ENCODE measurements at places on chromosomes 6 and 20. TPM values are rescaled to one million over a fixed set of nuclear protein-coding genes. Genes with fewer than 3 reads are reported as not detected.

The BMP5 gene
- total RNA-seq, result 0.95 TPM

The CCN6 gene
- total RNA-seq, result not detected

The GMEB2 gene
- total RNA-seq, result 3.2 TPM

The CALHM4 gene
- not detected for total RNA-seq

The KIF25 gene
- 0.15 TPM for total RNA-seq

The SH3BGRL2 gene
- 40.2 TPM for total RNA-seq

- no peaks in the 10 kb centered on the region for H3K36me3 ChIP-seq
- H3K27me3 ChIP-seq, result no peaks in the 10 kb centered on the region
- DNase-seq, result no peak
- H3K27ac ChIP-seq, result no peak overlapping the region
- no peak overlapping the region for H3K4me3 ChIP-seq
These were observed 113.7 kb upstream of the ENPP5 start for GRCh38 chr6:46284475-46284874.

DNA sequence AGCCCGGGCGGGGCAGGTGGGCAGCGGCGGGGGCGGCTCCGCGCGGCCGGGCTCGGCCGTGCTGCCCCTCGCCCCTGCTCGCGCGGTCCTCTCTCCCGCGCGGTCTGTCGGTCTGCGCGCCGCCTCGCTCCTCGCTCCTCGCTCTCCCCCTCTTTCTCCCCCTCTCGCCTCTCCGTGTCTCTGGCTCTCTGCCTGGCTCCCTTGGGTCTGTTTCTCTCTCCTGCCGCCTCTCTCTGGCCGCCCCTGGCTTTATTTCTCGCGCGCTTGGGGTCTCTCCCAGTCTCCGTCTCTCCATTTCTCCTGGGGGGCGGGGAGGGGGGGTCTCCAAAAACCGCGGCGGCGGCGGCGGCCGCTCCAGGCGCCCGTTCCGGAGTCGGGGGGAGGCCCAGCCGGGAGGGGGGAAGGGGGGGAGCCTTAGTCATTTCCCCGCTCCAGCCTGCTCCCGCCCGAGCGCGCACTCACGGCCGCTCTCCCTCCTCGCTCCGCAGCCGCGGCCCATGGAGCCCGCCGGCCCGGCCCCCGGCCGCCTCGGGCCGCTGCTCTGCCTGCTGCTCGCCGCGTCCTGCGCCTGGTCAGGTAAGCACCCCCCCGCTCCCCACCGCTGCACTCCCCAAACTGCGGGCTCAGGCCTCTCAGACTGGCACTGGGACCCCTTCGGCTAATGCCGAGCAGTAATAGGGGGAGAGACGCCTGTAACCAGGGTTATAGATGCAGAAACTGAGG lies at the start of gene SIRPA:
Gene SIRPA, plus strand, starts transcription at position 457 of the 723 bp plus-strand sequence. Its CDS starts 41 bp downstream, at position 498.
- no peaks in the 10 kb centered on the region for H3K36me3 ChIP-seq
- H3K4me1 ChIP-seq, result no peaks in the 10 kb centered on the region
- H3K4me3 ChIP-seq, result peak within 1 kb of the TSS; percentile 70
- H3K27ac ChIP-seq, result peak within 1 kb of the TSS; percentile 85
- peak; percentile 66 for DNase-seq
- H3K27me3 ChIP-seq, result no peaks in the 10 kb centered on the region

DNA sequence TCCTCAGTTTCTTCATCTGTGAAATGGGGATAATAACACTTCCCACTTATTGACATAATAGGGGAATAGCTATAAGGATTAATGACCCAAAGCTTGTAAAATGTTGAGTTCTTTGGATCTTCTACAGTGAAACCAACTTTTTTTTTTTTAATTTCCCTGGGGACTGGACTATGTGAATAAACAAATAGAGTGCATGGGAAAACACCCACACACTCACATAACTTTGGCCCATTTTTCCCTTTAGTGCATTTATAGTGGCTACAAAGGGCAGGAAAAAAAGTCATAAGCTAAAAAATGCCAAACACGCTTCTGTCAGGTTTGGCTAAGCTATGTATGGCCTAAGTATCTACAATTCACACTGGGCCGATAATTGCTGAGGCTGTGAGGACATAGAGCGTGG lies 406.2 kb upstream of the JAG1 start:
- H3K36me3 ChIP-seq, result no peaks in the 10 kb centered on the region
- no peak for DNase-seq
- H3K4me1 ChIP-seq, result no peaks in the 10 kb centered on the region
- H3K27ac ChIP-seq, result no peak overlapping the region

DNA sequence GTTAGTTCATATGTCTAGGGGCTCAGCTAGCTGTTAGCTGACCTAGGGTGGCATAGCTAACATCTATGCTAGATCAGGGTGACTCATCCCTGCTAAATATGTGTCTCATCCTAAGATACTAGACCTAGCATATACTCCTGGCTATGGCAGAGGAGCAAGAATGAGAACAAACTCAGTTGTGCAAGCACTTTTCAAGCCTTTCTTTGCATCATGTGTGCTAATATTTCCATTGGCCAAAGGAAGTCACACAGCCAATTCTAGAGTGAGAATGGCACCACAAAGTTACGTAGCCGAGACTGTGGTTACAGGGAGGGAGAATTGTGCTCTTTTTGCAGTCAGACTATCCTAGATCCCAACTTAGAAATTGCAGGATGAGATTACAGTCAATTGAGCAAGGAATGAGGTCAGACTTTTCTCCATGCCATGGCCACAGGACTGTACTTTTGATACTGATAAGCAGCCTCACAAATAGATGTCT lies 78.7 kb downstream of the PLCB4 start:
- no peak overlapping the region for H3K4me3 ChIP-seq
- no peak overlapping the region for H3K27ac ChIP-seq
- H3K27me3 ChIP-seq, result no peaks in the 10 kb centered on the region
- H3K36me3 ChIP-seq, result no peaks in the 10 kb centered on the region
- no peak for DNase-seq

GRCh38 chr6:149438855-149439254 lies 38.8 kb downstream of the SUMO4 start:
- H3K4me3 ChIP-seq, result no peak overlapping the region
- no peaks in the 10 kb centered on the region for H3K4me1 ChIP-seq
- H3K36me3 ChIP-seq, result no peaks in the 10 kb centered on the region
- H3K27me3 ChIP-seq, result no peaks in the 10 kb centered on the region
- no peak for DNase-seq

- H3K4me1 ChIP-seq, result no peaks in the 10 kb centered on the region
- no peak overlapping the region for H3K4me3 ChIP-seq
- DNase-seq, result no peak
- H3K27me3 ChIP-seq, result no peaks in the 10 kb centered on the region
These were observed 76.7 kb downstream of the TFAP2A start for GRCh38 chr6:10338151-10338550.

DNA sequence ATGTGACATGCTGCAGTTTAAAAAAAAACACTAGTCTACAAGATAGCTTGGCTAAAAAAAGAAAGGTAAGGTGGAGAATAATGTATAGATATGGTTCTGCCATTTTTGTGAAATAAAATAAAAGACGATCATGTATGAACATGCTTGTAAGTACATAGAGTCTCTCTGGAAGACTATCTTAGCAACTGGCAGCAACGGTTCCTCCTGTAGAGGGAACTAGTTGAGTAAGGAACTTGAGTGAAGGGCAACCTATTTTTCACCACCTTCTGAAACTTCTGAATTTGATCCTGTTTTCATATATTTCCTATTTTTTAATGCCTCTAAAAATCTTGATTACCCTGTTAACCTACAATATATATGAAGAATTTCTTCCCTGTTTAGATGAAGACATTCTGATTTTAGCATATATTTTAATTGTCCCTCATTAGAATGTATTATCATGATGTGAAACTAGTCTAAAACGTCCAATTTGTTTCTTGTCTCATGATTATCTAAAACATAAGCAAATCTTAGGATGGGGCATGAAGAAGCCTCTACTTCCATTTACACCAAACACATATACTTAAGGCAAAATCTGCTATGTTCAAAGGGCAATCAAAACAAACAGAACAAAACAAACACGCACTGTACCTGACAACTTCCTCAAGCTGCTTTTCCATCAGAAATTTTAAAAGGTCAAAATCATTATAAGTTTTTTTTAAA lies 202.5 kb downstream of the ISM1 start:
- H3K27ac ChIP-seq, result peak overlapping the region; percentile 37
- no peaks in the 10 kb centered on the region for H3K36me3 ChIP-seq
- no peaks in the 10 kb centered on the region for H3K27me3 ChIP-seq
- peaks cover 29% of the 10 kb centered on the region for H3K4me1 ChIP-seq

- H3K36me3 ChIP-seq, result no peaks in the 10 kb centered on the region
- no peak overlapping the region for H3K4me3 ChIP-seq
- H3K27me3 ChIP-seq, result no peaks in the 10 kb centered on the region
- no peaks in the 10 kb centered on the region for H3K4me1 ChIP-seq
- DNase-seq, result no peak
These were observed 69.6 kb downstream of the TFAP2C start for GRCh38 chr20:56698749-56699148.

DNA sequence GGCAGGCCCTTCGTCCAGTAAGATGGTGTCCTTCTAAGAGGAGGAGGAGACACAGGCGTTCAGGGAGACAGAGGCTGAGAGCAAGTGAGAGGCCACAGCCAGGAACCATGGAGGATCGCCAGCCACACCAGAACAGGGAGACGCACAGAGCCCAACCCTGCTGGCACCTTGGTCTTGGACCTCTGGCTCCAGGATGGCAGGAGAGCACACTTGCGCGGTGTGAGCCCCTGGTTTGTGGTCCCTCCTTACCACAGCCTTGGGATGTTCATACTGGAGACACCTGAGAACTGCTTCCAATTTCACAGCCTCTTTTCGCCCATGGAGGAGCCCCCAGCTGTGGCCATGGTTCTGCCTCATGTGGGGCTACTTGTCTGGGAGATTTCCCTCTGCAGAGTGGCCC lies 222.4 kb downstream of the DLL1 start:
- DNase-seq, result no peak
- no peaks in the 10 kb centered on the region for H3K4me1 ChIP-seq
- no peak overlapping the region for H3K4me3 ChIP-seq
- no peaks in the 10 kb centered on the region for H3K36me3 ChIP-seq
- H3K27ac ChIP-seq, result no peak overlapping the region
- H3K27me3 ChIP-seq, result no peaks in the 10 kb centered on the region

DNA sequence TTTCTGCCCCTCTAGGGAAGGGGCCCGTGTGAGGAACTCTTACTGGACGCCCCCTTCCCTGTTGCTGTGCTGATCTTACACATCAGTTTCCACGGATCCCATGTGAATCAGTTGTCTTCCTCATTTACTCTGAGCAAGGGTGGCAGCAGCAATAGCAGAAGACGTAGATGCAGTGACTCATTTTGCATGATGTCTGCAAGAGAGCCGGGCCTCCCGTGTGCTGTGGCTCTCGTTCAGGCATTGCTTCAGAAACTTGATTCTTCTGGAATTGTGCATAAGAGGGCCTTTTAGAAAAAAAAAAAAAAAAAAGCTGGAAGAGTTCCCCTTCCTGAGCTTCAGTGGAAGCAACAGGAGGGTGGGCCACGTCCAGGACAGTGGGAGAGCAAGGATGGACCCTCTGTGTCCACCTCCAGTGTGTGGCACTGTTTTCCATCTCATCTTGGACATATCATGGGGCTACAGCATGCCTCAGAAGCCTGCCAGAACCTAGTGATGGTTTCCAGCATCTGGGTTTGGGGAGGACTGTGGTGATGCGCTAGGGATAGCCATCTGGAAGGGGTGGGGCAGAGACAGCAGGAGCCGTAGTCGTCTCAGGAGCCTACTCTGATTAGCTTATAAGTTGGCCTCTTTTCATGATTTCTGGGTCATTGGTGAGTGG lies 62.1 kb downstream of the FOXO3 start:
- no peaks in the 10 kb centered on the region for H3K36me3 ChIP-seq
- no peak overlapping the region for H3K27ac ChIP-seq

GRCh38 chr20:47019121-47019824 lies 124.6 kb downstream of the EYA2 start:
- no peaks in the 10 kb centered on the region for H3K36me3 ChIP-seq
- no peak overlapping the region for H3K27ac ChIP-seq
- H3K4me1 ChIP-seq, result no peaks in the 10 kb centered on the region
- no peak overlapping the region for H3K4me3 ChIP-seq
- no peaks in the 10 kb centered on the region for H3K27me3 ChIP-seq

DNA sequence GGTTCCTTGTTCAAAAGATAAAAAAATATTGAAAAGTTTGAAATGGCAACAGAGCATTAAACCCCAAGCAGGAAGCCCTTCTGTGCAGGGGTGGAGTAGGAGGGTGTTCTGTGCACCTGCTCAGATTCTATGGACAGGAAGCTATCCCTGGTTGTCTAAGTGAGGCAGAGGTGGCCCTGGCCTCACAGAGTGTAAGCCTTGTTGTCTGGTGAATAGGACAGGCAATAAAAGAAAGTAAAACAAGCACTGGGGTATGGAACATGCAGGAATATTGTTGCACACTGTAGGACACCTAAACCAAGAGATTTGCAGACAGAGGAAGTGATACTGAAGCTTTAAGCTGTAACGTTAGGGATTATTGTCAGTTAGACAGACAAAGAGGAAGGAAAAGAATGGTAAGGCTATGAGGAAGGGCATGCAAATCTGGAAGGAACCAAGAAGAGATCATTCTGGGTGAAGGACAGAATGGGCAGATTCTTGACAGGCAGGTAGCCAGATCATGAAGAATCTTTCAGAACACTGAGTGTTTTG lies 66.8 kb downstream of the TBC1D7 start:
- no peaks in the 10 kb centered on the region for H3K4me1 ChIP-seq
- no peak for DNase-seq
- no peaks in the 10 kb centered on the region for H3K36me3 ChIP-seq
- H3K4me3 ChIP-seq, result no peak overlapping the region
- H3K27ac ChIP-seq, result no peak overlapping the region
